ENCODE measurements at places on chromosomes 3 and 15.

GRCh38 chr3:43369404-43370292, 83.3 kb downstream of the SNRK start:
- H3K4me1 ChIP-seq, result no peaks in the 10 kb centered on the region
- no peak for DNase-seq
- no peaks in the 10 kb centered on the region for H3K36me3 ChIP-seq
- no peak overlapping the region for H3K27ac ChIP-seq

- no peaks in the 10 kb centered on the region for H3K36me3 ChIP-seq
- no peak for DNase-seq
- H3K27ac ChIP-seq, result no peak overlapping the region
- H3K4me1 ChIP-seq, result no peaks in the 10 kb centered on the region
- no peak overlapping the region for H3K4me3 ChIP-seq
- no peaks in the 10 kb centered on the region for H3K27me3 ChIP-seq
Measured at GRCh38 chr3:82012775-82013174, 251.3 kb upstream of the GBE1 start.

- H3K4me1 ChIP-seq, result no peaks in the 10 kb centered on the region
- H3K36me3 ChIP-seq, result peaks cover 6% of the 10 kb centered on the region
- no peak overlapping the region for H3K27ac ChIP-seq
- no peaks in the 10 kb centered on the region for H3K27me3 ChIP-seq
- no peak for DNase-seq
Measured at GRCh38 chr3:72977060-72977808, 19.4 kb upstream of the PPP4R2 start.

DNA sequence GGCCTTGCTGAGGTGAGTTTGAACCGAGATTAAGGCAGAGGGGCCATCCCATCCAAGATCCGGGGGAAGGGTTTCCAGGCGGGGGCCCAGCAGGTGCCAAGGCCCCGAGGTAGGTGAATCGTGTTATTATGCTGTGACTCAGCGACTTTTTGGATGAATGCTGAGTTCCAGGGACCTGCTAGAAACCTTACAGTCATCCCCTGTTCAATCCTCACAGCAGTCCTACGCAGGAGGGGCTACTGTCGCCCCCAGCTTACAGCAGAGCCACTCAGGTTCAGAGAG, 40.9 kb downstream of the DNAJB8 start:
- peaks cover 2% of the 10 kb centered on the region for H3K36me3 ChIP-seq
- no peaks in the 10 kb centered on the region for H3K4me1 ChIP-seq
- no peak overlapping the region for H3K27ac ChIP-seq
- DNase-seq, result no peak
- peaks cover 30% of the 10 kb centered on the region for H3K27me3 ChIP-seq
- no peak overlapping the region for H3K4me3 ChIP-seq

DNA sequence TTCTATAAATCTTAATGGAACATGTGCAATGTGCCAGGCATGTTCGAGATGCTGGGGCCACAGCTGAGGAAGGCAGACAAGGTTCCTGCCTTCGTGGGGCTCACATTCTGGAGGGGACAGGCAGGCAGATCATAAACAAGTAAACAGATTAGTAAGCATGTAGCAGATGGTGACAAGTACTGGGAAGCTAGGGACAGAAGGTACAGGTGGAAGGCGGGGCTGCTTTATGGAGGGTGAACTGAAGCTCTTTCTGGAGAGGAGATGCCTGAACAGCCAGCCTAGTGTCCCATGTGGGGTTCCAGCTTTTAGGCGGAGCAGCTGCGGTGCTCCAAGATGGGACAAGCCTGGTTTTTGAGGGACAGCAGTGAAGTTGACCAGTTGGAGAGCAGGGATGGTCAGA, 74.7 kb upstream of the SNRK start:
- H3K36me3 ChIP-seq, result no peaks in the 10 kb centered on the region
- peak overlapping the region; percentile 61 for H3K27ac ChIP-seq
- H3K4me3 ChIP-seq, result no peak overlapping the region
- DNase-seq, result no peak
- H3K27me3 ChIP-seq, result no peaks in the 10 kb centered on the region

DNA sequence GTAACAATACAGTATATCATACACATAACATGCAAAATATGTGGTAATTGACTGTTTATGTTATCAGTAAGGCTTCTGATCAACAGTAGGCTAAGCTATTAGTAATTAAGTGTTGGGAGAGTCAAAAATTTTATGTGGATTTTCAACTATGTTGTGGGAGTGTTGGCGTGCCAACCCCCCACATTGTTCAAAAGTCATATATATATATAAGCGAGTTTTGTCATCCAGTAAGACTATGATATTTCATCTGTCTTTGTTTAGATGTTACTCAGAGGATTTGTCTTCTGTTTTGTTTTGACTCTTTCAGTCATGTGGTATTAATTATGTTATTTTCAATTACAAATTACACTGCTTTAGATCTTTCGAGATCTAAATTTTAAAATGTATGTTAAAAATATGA, 51.0 kb upstream of the RAP2B start:
- no peaks in the 10 kb centered on the region for H3K4me1 ChIP-seq
- DNase-seq, result no peak
- H3K4me3 ChIP-seq, result no peak overlapping the region
- H3K27me3 ChIP-seq, result no peaks in the 10 kb centered on the region

DNA sequence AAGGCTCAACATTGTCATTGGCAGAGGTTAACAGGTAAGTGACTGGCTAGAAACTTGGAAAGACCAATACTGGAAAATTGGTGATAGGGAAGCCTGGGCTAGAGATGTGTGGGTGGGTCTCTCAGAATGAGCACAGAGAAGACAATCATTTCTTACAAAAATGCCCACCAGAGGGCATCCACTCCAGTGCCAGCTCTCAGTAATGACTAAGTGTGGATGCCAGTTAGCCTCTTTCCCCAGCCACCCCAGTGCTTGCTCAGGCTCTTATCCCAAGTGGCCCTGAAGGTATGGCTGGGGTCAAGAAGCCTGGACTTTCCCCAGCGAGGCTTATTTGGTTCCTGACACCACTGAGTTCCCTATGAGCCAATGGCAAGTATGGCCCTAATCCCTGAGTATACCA, 115.9 kb upstream of the ST8SIA2 start:
- H3K27ac ChIP-seq, result peak overlapping the region; percentile 14
- H3K36me3 ChIP-seq, result no peaks in the 10 kb centered on the region
- peaks cover 39% of the 10 kb centered on the region for H3K27me3 ChIP-seq
- H3K4me1 ChIP-seq, result no peaks in the 10 kb centered on the region
- DNase-seq, result no peak
- no peak overlapping the region for H3K4me3 ChIP-seq

GRCh38 chr3:50126287-50127211, 28.6 kb upstream of the SEMA3F start:
- H3K36me3 ChIP-seq, result no peaks in the 10 kb centered on the region
- no peaks in the 10 kb centered on the region for H3K27me3 ChIP-seq
- no peak for DNase-seq
- no peak overlapping the region for H3K4me3 ChIP-seq
- H3K4me1 ChIP-seq, result no peaks in the 10 kb centered on the region
- no peak overlapping the region for H3K27ac ChIP-seq

DNA sequence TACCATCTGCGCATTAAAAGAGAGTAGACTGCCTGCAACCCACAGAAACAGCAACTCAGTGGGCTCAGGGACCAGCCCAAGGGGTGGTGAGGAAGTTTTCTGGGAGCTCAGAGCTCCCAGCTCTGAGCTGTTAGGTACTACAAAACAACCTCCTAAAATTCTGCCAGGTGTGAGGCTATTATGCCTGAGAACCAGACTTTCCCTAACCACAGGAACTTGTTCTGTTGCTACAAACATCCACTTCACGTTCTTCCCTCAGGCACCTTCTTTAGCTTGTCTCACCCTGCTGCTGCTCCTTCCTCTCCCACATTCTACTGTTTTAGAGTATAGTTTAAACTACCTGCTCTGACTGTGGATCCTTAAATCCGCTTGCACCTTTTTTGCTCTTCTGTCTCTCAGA, 399.4 kb downstream of the ROBO1 start:
- DNase-seq, result no peak
- no peak overlapping the region for H3K27ac ChIP-seq
- H3K4me3 ChIP-seq, result no peak overlapping the region
- no peaks in the 10 kb centered on the region for H3K4me1 ChIP-seq

- H3K27ac ChIP-seq, result no peak overlapping the region
- H3K36me3 ChIP-seq, result no peaks in the 10 kb centered on the region
- H3K27me3 ChIP-seq, result no peaks in the 10 kb centered on the region
Measured at GRCh38 chr3:144942093-144942837, 970.6 kb downstream of the DIPK2A start.

Measured in T-helper 17 cell (primary cell).